ENCODE measurements at places on chromosomes 7 and 10.

GRCh38 chr7:135197906-135198655, 13.2 kb downstream of the WDR91 start:
- no peak for DNase-seq

DNA sequence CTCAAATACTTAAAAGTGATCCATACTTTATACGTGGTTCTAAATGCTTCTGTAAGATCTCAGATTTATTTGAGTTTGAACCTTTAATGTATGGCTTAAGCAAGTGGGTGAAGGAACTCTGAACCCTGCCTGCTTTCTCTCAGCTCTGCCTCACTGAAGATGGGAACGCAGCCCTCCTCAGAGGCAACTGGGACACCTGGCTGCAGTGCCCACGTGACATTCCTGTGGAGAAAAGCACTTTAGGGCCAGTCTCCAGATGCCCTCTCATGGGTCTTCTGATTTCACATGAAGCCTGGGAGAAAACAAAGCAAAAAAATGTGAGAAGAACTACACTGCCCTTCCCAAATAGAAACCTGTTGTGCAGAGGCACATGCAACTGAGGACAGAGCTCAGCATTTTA, 242.6 kb upstream of the ANKRD30A start:
- no peak for DNase-seq

DNA sequence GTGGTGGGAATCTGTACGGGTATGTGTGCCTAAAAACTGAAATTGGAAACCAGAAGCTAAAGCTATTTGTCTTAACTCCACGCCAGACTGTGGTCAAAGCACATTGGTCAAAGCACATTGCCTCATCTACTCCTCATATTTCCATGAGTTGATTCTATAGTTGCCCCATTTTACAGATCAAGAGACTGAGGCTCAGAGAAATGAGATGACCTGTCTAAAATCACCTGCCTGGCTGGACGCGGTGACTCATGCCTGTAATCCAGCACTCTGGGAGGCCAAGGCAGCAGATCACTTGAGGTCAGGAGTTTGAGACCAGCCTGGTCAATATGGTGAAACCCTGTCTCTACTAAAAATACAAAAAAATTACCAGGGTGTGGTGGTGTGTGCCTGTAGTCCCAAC, 21.7 kb upstream of the MNX1 start:
- DNase-seq = no peak

GRCh38 chr10:74433993-74434392, 283.0 kb downstream of the ADK start:
- DNase-seq = no peak

GRCh38 chr10:48820699-48821098, 118.9 kb downstream of the LRRC18 start:
- no peak for DNase-seq

DNA sequence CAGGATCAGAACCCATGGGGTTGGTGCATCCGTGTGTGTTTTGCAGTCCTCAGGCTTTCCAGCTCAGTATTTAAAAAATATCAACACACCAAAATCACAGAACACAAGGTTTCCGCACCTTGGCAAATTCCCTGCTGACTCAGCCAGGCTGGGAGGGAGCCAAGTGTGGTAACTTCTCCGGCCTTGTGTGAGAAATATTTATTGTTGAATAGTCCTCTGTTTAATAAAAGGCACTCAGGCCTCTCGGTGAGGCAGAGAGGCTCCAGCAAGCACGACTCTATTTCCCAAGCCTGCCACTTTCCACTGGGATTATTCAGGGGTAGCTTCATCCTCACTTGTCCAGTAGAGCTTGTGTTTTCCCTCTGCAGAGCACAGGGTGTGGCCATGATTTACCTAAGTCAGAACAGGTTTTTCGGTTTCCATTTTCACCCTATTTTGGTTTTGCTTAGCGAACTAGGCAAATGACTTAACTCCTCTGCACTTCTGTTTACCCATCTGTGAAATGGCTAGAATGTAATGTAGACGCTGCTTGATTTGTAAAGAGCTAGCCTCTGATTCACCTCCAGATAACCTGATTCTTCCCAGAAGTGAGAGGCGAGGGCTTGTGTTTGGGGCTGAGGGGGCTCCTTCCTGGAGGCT, 13.0 kb upstream of the CHST15 start:
- DNase-seq = no peak

- peak; percentile 71 for DNase-seq
These were observed 739 bp upstream of the MEST start for GRCh38 chr7:130490888-130491804.

DNA sequence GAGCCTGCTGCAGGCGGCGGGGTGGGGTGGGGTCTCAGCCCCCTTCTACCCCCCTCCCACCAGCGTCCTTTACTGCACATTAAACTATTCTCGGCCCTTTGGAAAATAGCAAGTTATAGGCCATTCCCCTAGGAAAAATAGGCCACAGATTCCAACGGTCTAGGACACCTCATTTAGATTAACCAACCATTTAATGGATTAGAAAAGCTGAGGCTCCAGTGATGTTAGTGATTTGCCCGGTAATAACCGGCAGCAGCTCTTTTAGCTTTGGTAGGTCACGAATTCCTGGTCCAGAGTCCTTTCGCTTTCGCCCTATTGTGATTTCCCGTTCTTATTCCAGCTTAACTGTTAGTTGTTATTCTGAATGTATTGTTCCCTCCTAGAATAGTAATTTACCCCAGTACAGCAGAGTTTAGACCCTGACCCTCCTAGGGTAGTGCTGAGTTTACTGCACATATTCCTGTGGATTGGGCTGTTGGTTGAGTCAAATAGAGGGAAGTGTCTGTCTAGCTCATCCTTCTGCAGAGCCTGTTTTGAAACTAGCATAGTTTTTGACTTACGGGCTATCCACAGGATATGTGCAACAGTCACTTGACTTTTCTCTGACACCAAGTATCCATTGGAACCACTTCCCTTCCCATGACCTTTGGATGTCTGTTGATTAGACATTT, 754 bp downstream of the GSTO1 start:
- DNase-seq = no peak

DNA sequence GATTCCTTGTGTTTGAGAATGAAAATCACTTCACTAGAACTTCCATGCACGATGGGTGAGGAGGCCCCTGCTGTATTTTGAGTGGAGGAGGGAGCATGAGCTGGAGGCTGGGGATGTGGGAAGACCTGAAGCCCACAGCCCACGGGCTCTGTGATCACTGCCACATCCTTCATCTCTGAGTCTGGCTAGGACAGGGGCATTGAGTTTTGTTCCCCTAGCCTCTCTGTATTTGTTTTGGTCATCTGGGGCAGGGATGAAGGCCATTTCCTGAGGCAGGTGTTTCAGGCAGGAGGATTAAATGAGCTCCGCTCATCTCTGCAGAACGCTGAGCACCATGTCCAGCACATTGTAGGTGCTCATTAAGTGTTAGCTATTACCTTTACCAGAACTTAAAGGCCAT, 293.6 kb downstream of the GLRX3 start:
- DNase-seq = no peak

DNA sequence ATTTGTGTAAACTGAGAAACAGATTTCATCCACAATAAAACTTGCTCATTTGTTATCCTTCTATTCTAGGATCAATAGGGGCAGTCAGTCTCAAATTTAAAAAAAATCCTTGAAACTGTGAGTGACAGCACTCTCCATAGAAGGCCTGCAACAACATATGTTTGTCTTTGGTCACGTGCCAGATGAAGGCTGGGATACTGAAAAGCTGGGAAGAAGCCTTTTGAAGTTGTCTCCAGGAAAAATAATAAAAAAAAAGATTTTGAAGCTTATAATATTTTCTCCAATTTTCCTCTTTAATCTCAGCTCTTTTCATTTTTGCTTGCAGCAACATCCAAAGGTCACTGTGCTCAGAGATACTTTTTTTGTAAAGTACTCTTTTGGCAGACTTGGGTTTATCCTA, 128.6 kb upstream of the SLC26A5 start:
- DNase-seq = no peak

DNA sequence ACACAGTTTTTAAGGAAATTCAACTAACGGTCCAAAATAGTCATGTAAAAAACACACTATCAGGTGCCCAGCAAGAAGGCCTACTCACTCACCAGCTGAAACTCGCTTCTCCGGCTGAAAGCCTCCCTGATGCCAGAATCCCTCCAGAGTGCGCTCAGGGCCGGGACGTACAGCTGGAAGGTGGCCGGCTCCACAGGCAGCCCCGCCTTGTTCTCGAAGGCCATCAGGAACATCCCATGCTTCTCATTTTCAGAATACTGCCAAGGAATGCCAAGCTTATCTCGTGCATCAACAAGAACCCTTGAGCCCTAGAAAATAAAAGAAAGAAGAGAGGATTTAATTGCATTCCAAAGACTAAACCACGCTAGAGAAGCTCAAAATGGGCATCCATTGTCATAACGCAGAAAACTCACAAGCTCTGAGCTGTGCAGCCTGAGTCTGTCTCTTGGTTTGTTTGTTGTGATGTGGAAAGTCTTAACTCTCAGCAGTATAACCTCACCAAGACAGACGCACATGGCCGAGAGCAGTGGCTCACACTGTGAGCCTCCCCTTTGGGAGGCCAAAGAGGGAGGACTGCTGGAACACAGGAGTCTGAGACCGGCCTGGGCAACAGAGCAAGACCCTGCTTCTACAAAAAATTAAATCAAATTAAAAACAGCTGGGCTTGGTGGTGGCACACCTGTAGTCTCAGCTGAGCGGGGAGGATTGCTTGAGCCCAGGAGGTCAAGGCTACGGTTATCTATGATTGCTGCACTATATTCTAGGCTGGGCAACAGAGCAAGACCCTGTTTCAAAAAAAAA, 49.1 kb downstream of the GNA12 start:
- DNase-seq = no peak

- DNase-seq = peak; percentile 54
These were observed 173.6 kb downstream of the KIAA1217 start for GRCh38 chr10:24382596-24382978.

DNA sequence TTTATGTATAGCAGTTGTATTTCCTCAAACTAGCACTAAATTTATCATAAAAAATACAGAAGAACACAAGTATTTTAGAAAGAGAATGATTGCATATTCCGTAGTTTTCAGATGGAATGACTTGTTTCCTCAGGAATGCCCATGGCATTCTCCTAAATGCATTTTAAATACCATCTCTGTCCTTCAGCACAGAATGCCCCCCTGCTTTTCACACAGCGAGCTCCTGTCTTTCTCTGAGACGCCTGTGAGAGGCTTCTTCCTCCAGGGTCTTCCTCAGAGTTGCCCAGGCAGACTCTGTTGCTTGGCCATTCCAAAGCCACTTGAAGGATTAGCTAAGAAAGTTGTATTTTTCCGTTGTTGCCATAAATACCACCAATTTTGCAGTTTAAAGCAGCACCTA, 10.1 kb downstream of the LANCL2 start:
- no peak for DNase-seq

DNA sequence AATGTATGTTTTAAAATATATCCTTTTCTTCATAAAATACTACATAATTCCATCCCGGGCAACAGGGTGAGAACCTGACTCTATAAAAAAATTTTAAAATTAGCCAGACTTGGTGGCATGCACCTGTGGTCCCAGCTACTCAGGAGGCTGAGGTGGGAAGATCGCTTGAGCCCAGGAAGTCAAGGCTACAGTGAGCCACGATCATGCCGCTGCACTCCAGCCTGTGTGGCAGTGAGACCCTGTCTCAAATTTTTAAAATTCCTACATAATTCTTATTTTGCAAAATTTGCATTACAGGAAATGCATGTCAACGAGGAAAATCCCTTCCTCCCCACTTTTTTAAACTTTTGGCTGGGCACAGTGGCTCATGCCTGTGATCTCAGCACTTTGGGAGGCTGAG, 31.3 kb downstream of the AFAP1L2 start:
- no peak for DNase-seq

DNA sequence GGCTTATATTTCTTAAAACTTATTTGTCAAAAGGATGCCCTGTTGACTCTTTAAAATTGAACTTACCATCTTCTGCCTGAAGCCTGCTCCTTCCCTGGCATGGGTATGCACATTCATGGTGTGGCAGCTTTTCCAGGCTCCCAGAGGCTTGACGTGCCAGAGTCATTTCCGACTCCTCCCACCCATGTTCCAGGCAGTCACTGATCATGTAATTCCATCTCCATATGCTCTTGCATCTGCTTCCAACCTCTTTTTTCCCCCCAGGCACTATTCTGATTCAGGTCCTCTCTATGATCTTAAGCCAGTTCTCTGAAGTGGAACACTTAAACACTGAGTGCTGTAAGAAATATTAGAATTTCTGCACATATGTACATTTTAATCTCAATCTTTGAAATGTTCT, 82.2 kb downstream of the CFAP58 start:
- DNase-seq = no peak

- DNase-seq = no peak
These were observed at the start of gene GRB10 for GRCh38 chr7:50782375-50783208. TSS of gene GRB10 (minus strand) at chr7:50782896. CDS start at chr7:50732322, 50,574 bp downstream.

DNA sequence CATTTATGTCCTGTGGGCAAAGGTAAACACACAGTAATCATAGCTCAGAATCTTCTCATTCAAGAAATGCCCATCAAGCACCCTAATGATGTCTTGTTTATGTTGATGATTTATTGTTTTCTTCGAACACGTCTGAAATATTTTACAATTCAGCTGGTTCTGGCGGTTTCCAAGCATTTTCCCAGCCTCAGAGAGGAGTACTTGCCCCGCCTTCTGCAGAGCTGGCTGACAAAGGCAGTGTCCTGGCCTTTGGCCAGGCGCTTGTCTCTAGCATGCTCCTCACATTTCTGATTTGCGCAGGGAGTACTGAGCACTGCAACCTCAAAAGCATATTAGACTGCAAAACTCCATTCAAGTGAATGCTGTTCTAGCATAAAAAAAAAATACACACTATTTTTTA, 314.2 kb upstream of the GNAI1 start:
- no peak for DNase-seq

DNA sequence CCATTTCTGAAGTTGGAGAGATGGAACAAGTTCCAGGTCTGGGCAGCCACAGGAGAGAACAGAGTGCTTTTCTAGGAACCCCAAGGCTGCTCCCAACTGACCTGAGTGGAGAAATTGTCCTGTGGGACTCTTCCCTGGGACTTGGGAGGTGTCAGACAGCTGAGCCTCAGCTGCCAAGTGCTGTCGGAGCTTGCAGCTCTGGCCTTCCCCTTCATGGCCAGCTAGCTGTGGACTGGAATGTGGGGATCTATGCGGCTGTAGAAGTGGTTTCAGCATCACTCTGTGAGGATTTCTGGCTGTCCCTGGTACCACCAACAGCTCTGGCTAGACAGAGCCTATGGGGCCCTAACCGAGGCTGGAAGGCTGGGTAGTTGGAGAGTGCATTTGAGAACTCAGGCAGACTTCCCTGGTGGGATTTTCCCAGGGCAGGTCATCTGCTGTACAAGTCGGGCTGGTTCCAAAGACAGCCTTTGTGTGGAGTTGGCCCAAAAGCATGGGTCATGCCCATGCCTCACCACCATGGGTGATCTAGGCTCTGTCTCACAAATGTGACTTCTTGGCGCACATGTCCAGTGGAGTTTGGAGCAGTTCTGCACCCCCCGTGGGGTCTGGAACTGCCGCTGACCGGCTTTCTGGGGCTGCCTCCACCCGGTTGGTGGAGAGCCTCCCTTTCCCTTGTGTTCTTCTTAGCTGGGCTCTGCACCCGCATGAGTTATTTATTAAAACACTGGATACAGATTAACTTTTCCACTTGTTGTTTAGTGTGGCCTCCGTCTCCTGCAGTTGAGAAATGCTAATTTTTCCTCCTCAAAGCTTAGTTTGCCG, 10.9 kb downstream of the SUFU start:
- no peak for DNase-seq

- no peak for DNase-seq
These were observed 757.1 kb downstream of the AUTS2 start for GRCh38 chr7:70355198-70356020.

GRCh38 chr10:26483554-26483953, 45.4 kb downstream of the APBB1IP start:
- no peak for DNase-seq

- DNase-seq = no peak
These were observed 6.6 kb upstream of the TMEM184A start for GRCh38 chr7:1562597-1563051.

- peak; percentile 18 for DNase-seq
These were observed 589.3 kb downstream of the DNAJB6 start for GRCh38 chr7:157926107-157926506.

All from activated CD4-positive, alpha-beta T cell treated with anti-CD3 and anti-CD28 coated beads for 36 hours (primary cell).